ENCODE measurements at places on chromosomes 3 and 15.

DNA sequence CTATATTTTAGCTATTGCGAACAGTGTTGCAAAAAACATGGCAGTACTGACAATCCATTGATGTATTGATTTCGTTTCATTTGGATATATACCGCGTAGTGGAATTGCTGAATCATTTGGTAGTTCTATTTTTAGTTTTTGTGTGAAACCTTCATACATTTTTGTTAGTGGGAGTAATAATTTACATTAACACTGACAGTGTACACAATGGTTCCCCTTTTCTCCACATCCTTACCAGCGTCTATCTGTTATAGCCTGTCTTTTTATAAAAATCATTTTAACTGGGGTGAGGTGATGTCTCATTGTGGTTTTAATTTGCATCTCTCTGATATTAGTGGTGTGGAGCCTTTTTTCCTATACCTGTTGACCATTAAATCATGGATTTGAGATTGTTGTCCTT lies 392.4 kb upstream of the ALCAM start:
- no peak for DNase-seq

- DNase-seq, result peak; percentile 57
Measured at GRCh38 chr3:124078953-124079911, 87.3 kb upstream of the ROPN1 start.

DNA sequence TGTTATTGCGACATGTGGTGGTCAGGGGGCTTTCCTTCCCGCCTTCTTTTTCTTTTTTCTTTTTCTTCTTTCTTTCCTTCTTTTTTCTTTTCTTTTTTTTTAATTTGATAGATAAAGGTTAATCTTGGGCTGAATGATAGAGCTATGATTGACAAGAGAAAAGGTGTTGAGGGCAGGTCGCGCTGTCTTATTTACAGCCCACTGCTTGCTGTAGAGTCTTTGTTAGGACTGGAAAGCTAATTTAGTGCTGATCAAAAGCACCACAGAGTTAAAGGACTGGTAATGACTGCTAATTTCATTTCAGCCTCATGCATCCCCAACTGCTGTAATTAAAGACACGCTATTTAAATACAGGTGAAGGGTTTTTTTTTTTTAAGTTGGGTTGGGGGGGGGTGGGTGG lies 10.6 kb upstream of the SOX2 start:
- no peak for DNase-seq

GRCh38 chr3:58361866-58362265 lies 29.2 kb downstream of the PXK start:
- no peak for DNase-seq

GRCh38 chr3:46889381-46890110 lies 12.0 kb downstream of the PTH1R start:
- DNase-seq, result peak; percentile 23

DNA sequence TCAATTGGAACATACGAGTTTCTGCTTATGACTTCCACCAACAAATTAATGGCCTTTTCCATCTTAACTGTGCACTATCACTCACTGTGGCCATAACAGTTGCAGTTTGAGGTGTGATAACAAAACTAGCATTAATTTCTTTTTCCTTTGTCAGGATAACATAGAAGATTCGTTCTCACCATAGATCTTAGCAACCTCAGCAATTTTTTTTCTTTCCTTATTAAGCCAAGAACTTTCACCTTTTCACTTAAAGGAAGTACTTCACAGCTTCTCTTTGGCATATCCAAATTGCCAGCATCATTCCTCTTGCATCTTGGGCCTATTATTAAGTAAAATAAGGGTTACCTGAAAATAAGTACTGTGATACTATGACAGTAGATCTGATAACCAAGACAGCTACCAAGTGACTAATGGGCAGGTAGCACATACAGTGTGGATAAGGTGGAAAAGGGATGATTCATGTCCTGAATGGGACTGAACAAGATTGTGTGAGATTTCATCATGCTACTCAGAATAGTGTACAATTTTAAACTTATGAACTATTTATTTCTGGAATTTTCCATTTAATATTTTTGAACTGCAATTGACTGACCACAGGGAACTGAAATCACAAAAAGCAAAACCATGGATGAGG lies 46.6 kb downstream of the CEP70 start:
- no peak for DNase-seq

DNA sequence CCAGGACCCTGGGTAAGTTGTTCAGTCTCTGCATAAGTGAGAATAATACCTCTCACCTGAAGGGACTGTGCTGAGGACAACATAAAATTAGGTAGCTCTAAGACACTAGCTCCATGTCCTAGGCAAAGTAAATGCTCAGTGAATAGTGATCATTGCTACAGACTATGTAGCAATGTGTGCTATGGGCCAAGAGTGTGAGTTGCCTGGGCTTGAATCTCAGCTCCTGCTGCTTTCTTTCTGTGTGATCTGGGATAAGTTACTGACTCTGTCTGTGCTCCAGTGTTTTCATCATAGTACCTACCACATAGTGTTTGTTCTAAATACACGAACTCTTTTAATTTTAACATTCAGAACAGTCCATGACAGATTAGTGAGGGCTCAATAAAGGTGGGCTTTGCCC lies 81.1 kb upstream of the MFGE8 start:
- DNase-seq, result peak; percentile 17

- DNase-seq, result no peak
Measured at GRCh38 chr3:11274566-11275142, 2.5 kb downstream of the ATG7 start.

DNA sequence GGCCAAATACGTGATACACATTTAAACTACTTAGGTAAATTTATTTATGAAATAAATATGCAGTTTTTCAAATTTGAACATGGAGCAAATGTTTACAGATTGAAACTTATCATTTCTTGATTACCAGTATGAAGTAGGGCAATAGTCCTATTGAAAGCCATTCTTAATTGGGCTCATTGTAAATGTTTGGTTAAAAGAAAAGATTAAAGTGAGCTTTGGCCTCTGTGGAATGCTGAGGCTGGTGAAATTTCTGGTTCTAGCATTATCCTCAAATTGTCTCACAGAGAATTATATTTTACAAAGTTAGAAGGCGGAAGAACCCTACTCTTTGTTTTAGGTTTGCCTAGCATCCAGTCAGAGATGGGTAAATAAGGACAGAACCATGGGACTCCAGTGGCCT lies 73.2 kb downstream of the SAMMSON start:
- no peak for DNase-seq

- DNase-seq, result no peak
Measured at GRCh38 chr15:81176291-81176893, 20.3 kb upstream of the IL16 start.

- no peak for DNase-seq
Measured at GRCh38 chr15:80052597-80053304, 6.7 kb upstream of the ZFAND6 start.

GRCh38 chr3:57233799-57234198 lies 6.3 kb downstream of the APPL1 start:
- no peak for DNase-seq

- no peak for DNase-seq
Measured at GRCh38 chr3:189586941-189587663, 44.1 kb upstream of the TP63 start.

DNA sequence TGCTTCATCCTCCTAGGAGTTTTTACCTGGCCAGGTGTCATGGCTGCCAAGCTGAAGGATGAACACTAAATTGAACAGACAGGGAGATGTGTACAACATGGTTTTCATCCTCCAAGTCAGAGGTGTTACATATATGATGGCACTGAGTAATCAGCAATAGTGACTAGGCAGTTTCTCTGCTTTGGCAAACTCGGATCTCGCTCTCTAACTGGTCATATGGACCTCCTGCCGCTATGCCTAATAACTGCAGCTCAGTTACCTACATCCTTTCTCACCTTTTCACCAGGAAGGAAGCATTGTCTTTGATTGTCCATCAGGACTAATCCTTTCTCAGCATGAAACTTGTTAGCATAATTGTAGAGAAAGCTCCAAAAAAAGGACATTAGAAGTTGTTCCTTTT lies 175.9 kb upstream of the PLSCR5 start:
- DNase-seq, result no peak

All from fibroblast of pulmonary artery (primary cell).